ENCODE measurements at places on chromosomes 16 and 17. TPM values are rescaled to one million over a fixed set of nuclear protein-coding genes. Genes with fewer than 3 reads are reported as not detected.

Gene SMIM5
- 1.9 TPM for polyA plus RNA-seq

DNA sequence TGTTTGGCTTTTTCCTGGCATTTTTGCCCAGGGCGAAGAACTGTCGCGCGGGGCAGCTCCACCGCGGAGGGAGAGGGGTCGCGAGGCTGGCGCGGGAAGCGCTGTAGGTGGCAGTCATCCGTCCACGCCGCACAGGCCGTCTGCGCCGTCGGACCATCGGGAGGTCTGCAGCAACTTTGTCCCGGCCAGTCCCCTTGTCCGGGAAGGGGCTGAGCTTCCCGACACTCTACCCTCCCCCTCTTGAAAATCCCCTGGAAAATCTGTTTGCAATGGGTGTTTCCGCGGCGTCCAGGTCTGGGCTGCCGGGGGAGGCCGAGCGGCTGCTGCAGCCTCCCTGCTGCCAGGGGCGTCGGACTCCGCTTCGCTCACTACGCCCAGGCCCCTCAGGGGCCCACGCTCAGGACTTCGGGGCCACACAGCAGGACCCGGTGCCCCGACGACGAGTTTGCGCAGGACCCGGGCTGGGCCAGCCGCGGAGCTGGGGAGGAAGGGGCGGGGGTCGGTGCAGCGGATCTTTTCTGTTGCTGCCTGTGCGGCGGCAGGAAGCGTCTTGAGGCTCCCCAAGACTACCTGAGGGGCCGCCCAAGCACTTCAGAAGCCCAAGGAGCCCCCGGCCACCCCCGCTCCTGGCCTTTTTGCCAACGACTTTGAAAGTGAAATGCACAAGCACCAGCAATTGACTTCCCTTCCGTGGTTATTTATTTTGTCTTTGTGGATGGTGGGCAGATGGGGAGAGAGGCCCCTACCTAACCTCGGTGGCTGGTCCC is 2.3 kb upstream of the CBX4 start:
- no peak for DNase-seq

GRCh38 chr17:31156326-31156725 is 61.5 kb downstream of the NF1 start:
- no peak for DNase-seq

DNA sequence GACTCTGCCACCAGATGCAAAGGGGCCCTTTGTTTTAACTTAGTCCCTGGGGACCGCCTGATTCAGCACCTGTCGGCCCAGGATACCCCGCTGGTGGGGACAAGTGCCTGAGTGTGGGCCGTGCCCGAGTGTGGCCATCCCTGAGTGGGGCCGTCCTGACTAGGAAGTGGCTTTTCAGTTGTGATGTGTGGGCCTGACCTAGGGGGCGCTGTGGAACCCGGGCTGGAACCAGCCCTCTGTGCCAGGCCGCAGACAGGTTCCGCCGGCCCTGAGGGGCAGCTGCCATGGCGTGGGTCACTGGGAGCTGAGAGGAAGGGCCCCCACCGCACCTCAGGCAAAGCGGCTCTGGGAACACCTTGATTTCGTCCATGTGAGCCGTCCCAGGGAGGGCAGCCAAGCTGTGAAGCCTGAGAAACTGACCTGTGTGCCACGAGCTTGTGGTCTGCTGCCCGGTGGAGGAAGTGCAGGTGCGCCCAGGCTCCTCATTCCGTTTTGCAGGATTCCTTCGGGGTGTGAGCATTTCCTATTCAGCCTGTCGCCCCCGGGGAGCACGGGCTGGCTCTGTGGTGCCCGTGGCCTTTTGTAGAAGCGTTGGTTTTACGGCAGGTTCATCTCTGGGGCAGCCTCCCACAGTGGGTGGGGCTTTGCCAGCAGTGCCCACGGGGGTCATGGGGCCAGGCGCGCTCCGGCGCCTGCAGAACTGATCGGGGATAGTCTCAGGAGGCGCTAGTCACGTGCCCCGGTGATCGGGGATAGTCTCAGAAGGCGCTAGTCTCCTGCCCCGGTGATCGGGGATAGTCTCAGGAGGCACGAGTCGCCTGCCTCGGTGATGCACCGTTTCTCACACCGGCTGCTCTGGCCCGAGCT is 5.3 kb downstream of the RPL13 start:
- peak; percentile 63 for DNase-seq

Gene KRTAP4-6
- polyA plus RNA-seq: not detected

DNA sequence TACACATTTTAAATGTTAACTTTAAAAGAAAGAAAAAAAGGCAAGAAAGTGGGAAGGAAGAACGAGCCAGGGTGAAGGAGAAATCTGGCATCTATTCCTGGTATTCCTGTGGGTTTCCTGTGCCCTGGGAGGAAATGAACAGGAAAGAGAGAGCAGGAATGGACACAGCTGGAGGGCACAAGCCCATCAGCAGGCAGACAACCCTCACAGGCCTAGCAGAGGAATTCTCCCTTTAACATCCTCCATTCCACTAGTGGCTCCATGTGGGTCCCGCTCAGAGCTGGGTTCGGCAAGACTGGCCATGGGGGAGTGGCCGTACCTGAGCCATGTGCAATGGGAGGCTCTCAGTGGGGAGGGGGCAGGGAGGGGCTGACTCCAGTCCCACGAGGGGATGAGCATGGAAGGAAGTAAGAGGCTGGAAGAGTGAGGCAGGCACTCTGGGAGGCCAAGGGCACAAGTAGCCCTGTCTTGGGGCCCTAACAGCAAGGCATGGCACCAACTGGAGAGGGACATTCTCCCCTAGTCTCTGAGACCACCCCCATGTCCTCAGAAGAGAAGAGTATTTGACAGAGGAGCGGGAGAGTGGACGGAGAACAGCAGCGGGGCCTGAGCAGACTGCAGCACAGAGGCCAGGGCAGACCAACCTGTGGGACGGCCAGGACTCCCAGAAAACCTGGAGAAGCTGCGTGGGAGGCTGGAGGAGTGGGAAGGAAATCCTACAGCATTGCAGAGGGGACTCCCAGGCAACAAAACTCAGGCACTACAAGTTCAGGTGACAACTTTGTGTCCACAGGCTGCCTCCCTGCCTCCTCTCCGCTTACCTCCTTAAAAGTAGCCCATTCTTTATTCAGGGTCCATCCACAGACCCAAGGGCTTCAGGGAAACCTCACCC is 30.2 kb downstream of the TK2 start:
- no peak for DNase-seq

DNA sequence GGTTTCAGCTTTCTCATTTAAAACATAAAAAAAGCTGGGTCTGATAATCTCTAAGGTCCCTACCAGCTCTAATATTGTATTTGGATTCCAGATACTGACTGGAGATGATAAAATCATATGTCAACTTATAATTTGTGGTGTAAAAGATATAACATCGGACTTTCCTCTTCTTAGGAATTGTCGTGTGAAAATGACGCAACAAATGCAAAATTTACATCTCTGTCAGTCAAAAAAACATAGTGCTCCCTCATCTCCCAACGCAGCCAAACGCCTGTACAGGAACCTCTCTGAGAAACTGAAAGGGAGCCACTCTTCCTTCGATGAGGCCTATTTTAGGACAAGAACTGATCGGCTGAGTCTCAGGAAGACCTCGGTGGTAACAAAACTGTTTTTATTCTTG is 197.3 kb downstream of the ANKFN1 start:
- no peak for DNase-seq

GRCh38 chr16:75207831-75208230 is 870 bp upstream of the CTRB2 start:
- DNase-seq: no peak

DNA sequence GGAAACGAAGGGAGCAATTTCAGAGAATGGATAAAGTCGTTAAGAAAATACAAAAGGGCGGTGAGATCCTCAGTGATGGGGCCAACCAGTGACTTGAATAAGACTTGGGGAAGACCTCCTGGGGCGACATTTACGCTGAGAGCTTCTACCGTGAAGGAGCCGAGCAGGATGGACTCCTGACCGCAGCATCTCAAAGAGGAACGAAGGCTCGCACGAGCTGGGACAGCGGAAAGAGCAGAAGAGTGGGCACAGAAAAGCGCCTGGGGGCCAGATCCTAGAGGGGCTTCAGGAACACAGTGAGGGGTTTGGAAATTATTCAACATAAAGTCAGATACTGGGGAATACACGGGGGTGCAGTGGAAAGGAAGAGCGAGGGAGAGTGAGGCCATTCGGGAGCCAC is 17.5 kb downstream of the ZNF750 start:
- DNase-seq: no peak

Gene TNP2
- not detected for polyA plus RNA-seq

Gene ATP1B2
- polyA plus RNA-seq: 23.2 TPM

GRCh38 chr16:72785171-72785570 is 262.8 kb downstream of the ZFHX3 start:
- DNase-seq: no peak

Data from left lung (tissue), 14 donors.